ENCODE measurements at places on chromosomes 2 and 18. TPM values are rescaled to one million over a fixed set of nuclear protein-coding genes. Genes with fewer than 3 reads are reported as not detected.

- DNase-seq: no peak
Observed at GRCh38 chr2:100865816-100866460, 46.0 kb downstream of the NPAS2 start.

- DNase-seq: no peak
Observed at GRCh38 chr2:96341641-96342040, 6.1 kb downstream of the NCAPH start.

DNA sequence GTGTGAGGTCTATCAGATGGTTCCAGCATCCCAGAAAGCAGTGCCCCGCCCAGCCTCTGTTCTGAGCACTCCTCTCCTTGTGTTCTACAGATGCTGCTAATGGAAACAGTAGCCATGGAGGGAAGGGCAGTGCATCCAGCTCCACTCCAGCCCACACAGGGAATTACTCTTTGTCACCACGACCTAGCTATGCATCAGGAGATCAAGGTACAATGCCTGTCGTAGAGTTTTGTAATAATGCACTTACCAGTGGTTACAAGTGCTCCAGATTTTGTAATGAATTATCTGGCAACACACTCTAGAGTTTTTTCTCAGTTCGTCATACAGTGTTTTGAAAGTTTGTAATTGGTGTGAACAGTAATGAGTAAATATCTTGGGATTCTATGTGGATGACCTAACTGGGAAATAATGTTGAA is 161.1 kb downstream of the ESCO1 start:
- no peak for DNase-seq

DNA sequence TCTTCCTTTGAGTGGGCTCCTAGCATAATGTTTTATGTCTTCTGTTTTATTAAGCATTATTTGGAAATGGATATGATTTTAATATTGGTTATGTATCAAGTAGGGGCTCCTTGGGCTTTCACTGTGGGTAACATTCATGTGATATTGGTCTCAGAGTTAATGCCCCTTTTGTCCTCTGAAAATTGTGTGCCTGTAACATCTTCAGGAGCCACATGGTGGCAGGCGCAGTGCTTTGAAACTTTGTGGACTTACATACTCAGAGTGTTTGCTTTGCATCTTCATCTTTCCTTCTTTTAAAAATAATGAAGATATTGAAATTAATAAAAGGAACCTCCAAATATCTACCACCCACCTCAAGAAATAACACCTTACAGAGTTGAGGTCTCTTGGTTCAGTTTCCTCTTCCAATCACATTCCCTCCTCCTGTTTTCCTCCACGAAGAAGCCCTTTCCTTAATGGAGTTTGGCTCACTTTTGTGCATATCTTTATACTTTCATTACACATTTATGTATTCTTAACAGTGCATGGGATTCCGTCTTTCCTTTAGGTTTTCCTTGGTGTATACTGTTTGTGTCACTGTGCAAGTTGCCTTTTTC is 73.5 kb downstream of the LIMS1 start:
- DNase-seq: no peak

- DNase-seq: no peak
Observed at GRCh38 chr2:218015586-218016521, 13.1 kb upstream of the TNS1 start.

The SLC40A1 gene
- 65.7 TPM for total RNA-seq

The R3HDM1 gene
- 24.0 TPM for total RNA-seq

The SLC23A3 gene
- total RNA-seq: not detected

The RFTN2 gene
- total RNA-seq: 0.92 TPM

The IL1R2 gene
- total RNA-seq: 3.1 TPM
